ENCODE measurements at places on chromosomes 7 and 10.

DNA sequence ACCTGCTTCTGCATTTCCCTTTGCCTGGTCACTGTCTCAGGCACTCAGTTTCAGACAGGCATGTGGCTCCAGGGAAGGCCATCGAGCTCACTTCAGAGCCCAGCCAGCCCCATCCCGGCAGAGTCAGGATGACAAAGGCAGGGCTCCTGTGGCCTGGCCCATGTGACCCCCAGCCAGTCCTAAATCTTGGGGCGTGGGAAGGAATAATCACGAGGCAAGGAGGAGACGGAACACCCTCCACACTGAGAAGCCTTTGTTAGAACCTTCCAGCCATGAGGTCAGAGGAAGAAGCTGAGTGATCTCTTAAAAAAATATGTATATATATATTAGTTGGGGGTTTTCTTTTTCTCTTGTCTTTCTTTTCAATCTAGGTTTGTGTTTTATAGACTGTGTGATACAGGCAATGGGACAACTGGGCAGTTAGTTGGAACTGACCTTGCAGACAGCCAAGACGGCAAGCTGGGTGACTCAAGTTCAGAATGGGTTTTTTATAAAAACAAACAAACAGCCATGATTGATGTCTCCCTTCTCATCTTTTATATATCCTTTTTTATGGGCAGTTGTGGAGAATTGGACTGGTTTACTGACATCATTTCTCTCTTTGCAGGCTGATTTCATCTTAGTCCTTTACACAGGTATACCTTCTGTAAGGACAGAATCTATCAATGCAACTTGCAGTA, 60.8 kb downstream of the CHN2 start:
- DNase-seq, result no peak

DNA sequence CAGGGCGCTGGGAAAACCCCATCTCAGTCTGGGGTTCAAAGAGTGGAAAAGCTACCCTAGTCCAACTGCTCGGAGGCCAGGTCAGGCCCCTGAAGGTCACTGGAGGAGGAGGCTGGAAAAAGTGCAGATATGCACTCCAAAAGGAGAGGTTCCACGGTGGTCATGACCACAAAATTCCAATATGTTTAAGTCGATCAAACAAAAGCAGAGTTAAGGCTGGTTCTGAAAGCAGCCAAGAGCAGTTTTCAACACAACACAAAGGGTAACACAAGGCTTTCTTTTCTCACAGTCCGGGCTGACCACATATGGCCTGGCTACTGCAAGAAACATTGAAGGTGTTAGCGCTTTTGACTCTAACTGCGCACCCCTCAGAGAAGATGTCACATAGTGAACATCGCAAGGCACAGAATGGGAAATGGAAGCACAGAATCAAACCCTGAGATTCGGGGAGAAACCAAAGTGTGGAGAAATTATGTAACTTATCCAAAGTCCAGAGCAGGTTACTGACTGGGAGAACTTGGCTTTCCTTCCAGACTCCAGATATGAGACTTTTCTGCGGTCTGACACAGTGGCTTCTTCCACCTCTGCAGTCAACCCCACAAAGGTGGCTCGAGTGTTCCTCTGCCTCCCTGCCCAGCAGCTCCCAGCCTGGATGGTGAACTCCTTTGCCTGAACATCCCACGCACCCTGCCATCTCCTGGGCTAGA, 1.3 kb upstream of the GRB10 start:
- DNase-seq, result no peak

DNA sequence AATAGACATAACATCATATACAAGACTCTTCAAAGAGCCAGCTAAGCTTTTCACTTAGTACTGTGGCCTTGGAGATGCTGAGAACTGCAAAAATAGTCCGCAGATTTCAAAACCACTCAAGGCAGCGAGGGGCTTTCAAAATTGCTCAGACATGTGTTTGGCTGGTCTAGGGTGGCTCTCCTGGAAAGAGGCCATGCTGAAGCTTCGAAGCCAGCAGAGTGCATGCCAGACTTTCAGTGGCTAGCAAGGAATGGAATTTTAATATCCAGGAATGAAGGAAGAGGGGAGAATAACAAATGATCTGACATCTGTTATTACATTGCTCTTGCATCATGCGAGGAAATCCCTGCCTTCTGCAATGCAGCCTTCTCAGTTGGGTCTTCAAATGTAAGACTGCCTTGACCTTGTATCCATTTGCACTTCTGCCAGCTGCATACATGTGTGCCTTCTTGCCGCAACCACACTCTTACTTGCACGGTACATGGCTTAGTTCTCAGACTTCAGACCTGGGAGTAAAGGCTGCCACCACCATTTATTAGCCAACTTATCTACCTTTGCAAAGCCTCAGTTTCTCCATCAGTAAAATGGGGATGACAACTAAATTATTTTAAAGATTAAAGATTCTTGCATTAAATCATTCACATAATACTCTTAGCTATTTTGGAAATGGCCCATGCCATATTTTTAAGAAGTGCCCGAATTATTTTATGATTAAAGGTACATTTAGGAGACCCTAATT, 55.9 kb downstream of the ITIH5 start:
- DNase-seq, result no peak

DNA sequence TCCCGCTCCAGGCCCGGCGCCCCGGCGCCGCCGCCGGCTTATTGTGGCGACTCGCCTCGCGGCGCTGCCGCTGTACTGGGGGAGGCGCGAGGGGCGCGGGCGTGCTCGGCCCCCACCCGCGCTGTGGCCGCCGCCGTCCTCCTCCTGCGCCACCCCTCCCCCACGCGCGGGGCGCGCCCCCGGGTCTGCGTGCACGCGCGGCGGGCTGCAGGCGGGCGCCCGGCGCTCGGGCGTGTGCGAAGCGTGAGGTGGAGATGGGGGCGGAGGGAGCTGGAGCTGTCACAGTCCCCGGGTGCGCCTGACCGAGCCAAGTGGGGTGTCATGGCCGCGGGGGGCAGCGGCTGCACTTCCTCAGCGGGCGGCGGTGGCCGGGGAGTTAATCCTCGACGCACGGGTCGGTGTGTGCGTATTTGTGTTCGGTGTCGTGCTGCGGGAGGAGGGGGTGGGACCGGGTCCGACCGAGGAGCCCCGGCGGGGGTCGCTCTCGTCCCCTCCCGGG, 672 bp downstream of the LCOR start:
- peak; percentile 69 for DNase-seq

- no peak for DNase-seq
Observed at GRCh38 chr7:26584987-26585665, 279.3 kb downstream of the SKAP2 start.

- DNase-seq, result no peak
Observed at GRCh38 chr10:11521860-11522259, 89.6 kb downstream of the USP6NL start.

GRCh38 chr10:44460416-44460815, 75.5 kb upstream of the CXCL12 start:
- DNase-seq, result no peak

DNA sequence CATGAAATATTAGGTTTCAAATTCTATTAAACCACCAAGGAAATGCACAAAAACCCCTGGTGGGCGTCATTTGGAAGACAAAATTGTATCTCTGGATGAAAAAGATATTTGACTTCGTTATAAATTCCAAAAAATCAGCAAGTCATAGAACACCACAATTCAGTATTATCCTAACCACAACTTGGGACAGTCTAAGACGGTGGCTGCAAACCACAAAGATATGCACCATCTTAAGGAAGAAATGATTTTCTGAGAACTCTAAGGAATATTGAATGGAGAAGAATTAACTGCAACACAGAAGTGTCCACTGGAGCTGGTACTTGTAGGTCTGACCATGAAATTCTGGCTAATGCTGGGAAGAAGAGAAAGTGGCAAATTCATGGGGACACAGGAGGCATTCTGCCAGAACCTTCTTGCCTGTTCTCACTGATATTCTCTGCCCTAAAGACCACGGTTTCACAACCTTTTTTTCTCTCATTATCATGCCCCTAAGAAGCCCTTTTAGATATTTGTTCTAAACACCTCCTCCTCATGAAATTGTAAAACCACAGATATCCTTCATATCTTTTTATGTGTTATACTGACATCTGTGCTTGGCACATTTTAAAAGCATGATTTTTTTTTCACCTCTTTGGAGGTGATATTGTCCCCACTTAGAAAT, 92.9 kb downstream of the SFMBT2 start:
- DNase-seq, result no peak

DNA sequence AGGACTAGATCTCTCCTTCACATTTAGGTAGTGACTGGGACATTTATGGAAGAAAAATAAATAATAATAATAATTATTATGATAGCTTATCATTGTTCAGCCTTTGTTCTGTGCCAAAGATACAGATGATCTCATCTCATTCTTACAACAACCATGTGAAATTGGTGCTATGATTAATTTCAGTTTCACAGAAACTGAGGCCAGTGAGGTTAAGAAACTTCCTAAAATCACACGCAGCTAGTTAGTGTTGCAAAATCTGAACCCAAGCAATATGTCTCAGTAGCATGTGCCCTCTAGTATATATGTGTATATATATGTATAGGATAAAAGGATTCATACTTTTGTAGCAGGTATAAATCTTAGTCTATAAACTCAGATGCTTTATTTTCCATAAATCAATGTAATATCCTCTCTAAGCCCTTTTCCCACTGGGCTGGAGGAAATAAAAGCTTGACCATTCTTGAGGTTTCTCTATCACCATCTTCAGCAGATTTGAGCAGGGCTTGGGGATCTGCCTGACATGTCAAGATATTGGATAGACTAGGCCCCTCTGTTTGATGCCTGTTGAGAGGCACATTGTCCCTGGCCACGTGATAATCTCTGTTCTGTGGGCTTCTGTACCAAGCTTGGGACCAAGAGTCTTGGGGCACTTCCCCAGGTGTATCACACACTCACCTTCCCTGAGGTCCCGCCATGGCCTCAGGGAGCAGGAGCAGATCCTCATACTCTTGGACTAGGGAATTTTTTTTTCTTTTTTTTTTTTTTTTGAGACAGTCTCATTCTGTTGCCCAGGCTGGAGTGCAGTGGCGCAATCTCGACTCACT, 172.6 kb upstream of the NRP1 start:
- no peak for DNase-seq

DNA sequence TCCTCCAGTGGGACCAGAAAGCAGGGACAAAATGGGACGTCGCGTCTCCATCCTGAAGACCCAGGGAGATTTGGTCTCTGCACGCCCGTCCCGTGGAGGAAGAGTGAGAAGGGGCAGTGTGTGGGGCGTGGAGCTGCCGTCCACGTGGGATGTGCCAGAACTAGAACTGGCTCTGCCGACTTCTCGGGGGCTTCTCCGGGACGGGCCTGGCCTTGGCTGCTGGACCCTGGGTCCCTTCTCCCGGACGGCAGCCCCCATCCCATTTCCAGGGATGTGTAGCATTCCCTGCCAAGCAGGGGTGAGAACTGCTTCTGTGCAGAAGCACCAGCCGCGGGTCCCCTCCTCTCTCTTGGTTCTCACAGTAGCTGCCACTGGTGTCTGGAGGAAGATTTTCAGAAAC, 18.8 kb upstream of the DPYSL4 start:
- DNase-seq, result no peak

GRCh38 chr7:30327813-30328212, 43.4 kb downstream of the ZNRF2 start:
- DNase-seq, result no peak

DNA sequence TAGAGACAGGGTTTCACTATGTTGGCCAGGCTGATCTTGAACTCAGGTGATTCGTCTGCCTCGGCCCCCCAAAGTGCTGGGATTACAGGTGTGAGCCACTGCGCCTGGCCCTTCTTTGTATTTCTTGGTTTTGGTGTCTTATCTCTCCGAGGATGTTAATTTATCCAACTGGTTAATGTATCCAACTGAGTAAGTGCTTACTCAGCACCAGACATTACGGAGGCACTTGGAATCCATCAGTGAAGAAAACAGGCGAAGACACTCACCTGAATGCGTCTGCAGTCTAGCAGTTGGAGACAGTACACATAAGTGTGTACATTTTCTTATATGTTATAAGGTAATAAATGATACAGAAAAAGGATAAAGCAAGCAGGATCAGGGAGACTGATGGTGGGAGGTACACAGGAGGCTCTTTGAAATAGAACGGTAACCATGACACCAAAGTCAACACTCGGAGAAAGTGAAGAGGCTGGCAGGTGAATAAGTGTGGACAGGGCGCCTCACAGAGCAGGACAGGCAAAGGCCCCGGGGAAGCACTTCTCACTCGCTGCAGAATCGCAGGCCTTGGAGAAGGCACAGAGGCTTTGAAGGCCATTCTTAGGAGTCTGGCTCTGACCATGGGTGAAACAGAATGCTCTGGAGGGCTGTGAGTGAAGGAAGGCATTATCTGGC, 73.1 kb downstream of the LANCL2 start:
- DNase-seq, result no peak

DNA sequence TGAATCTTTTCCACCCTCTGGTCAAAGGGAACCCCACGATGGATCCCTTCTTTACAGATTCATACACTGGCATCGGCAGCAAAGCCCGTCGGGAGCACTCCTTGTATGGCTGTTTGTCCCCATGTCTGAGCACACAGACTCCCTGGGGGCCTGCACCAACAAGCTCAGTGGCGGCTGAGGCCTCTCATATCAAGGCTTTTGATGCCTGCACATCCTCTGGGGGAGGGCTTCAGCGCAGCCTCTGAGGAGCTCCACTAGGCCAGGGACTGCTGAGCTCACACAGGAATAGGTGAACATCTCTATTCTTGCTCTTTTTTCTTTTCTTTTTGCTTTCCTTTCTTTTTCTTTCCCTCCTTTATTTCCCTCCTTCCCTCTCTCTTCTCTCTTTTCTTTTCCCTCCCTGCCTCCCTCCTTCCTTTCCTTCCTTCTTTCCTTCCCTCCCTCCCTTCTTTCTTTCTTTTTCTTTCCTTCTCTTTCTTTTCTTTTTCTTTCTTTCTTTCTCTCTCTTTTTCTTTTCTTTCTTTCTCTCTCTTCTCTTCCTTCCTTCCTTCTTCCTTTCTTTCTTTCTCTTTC, 174.6 kb downstream of the CCDC3 start:
- DNase-seq, result no peak

DNA sequence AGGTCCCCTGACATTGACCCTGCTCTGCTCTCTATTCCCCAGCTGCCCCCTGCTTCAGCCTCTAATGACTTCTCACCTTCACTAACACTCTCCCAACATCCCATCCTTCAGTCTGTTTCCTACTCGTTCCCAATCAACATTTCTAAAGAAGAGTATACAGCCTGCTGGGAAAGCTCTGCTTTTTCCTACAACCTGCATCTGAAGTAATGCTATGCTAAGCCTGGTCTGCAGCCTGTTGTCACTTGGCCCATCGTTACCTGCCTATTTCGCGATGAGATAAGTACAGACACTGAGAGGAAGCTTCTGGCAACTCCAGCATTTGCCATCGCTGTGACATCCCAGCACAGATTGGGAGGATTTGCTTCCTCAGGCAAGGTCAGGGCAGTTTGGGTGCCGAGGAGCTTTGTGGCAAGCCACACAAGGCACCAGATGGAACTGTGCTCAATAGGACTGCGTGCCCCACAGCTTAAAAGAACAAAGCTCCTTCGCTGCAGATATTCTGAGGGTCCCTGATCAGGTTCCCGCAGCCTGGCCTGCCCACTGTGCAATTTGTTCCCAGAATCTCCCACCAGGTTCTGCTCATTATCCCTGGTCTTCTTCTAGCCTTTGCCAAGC, 51.4 kb downstream of the PKD1L1 start:
- no peak for DNase-seq

All from stimulated activated CD8-positive, alpha-beta memory T cell treated with anti-CD3 and anti-CD28 coated beads, Interleukin-15, amount 100 ng/mL, for 4 hours (primary cell).